Neural progenitor cell (in vitro differentiated cells): ENCODE measurements at places on chromosomes 13 and 19. TPM values are rescaled to one million over a fixed set of nuclear protein-coding genes. Genes with fewer than 3 reads are reported as not detected.

- DNase-seq: no peak
Observed at GRCh38 chr13:113598081-113598410, 13.5 kb downstream of the TFDP1 start.

GRCh38 chr13:77036279-77036678 lies 9.3 kb upstream of the FBXL3 start:
- no peak for DNase-seq

GRCh38 chr13:27857282-27857681 lies 62.5 kb upstream of the PDX1 start:
- DNase-seq: no peak

DNA sequence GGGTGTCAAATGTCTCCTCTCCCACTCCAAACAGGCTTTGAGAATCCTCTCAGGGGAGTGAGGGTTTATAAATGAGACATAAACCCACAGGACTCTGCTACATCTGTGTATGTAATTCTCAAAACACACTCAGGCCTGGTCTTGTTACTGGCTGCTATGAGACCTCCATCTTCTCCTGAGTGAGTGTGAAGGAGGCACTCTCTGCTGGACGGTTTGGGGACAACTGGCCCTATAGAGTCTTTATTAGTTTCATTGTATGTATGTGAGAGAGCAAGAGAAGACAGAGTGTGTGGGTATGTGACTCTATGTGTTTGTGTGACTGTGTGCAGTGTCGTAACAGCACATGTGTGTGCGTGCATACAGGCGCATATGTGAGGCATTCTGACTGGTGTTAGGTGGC lies 9.6 kb upstream of the CYP4F12 start:
- DNase-seq: no peak

DNA sequence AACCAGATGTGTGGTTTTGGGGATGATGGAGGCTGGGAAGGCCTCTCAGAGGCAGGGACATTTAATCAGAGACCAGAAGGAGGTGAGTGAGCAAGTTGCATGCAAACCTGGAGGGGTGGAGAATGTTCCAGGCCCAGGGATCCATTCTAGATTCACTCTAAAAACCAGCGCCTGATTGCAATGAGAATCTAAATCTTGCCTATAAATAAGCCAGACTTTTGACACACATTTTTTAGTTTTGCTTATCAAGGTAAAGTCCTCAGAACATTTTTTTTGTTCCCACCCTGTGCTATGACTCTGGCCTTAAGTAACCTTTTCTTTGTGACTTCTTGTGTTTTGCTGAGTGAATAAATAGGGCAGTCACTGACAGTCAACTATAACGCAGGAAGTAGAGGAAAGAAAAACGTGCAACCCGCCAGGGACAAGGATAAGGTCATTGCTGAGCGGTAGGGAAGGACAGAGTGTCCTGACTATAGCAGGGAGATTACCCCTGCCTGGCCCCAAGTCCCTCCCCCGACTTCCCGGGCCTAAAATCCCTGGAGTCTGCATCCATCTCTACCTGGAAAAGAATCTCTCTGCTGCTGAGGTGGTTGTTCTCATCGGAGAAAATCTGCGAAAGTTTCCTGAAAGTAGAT lies 14.4 kb downstream of the RGL3 start:
- DNase-seq: no peak

DNA sequence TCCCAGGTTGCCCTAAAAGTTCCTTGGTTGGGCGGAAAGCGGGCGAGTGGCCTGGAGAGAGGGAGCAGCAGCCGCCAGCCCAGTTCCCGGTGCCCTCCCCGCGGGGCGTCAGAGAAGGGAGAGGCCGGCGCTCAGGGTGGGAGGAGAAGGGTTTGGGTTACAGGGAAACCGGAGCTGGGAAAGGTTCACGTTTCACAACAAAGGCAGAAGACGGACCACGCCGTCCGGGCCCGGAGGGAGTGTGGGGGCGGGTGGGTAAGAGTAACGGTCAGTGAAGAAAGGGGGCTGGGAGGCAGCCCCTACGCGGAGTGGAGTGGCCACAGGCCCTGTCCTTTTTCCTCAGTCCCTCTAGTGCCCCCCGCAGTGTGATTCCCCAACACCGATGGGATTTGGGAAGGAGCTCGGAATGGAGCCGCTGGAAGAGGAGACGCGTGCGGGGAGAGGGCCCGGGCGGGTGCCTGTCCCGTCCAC lies 1.6 kb downstream of the SIX5 start:
- peak; percentile 88 for DNase-seq

DNA sequence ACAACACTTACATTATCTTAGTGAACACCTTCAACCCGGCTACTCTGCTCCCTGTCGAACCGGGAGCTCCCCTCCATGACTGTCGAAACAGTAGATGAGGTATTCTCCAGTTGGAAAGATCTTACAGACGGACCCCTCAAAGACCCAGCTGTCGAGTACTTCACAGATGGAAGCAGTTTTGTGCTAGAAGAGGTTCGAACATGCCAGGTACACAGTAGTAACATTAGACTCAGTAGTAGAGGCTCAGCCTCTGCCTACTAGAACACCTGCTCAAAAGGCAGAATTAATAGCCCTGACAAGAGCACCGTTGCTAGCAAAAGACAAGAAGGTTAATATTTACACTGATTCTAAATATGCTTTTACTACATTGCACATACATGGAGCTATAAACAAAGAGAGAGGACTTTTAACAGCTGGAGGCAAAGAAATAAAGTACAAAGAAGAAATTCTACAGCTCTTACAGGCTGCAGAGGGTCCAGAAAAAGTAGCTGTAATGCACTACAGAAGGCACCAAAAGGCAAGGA lies 13.6 kb upstream of the SLC15A1 start:
- DNase-seq: no peak

GRCh38 chr13:92042522-92042921 lies 644.1 kb downstream of the GPC5 start:
- DNase-seq: no peak

DNA sequence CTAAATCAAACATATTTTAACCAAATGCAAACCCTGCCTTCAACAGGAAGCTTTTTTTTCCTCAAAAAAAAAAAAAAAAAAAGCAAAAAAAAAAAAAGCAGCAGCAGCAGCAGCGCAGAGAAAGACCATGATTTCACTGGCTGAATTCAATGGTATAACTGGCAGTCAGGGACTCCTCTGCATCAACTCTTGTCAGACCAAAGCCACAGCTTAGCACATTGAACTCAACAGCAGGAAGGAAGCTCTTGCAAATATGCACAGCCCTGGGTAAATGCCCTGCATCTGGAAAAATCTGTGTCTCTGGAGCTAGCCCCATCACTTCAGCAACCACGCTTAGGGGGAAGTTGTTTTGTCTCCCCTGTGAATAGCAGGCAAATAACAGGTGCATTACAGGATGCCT lies 17.6 kb upstream of the DHRS12 start:
- DNase-seq: no peak

- no peak for DNase-seq
Observed at GRCh38 chr13:67742478-67742877, 512.3 kb upstream of the PCDH9 start.

- no peak for DNase-seq
Observed at GRCh38 chr13:32840989-32841713, 175.1 kb upstream of the KL start.

DNA sequence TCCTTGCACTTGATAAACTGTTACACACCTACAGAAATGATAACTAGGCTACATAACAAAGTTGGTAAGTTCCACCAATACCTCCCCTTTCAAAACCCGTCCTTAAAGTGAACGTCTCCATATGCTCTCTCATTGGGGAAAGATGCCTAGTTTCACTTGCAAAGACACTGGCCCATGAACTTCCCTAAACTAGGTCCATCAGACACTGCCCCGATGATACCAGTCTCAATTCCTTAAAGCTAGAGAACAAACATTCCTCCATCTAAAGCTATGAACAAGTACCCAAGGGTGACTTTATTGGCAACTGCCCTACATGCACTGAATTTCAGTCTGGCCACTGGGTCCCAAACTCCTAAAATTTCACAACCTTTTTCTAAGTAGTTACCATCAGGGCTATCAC lies 39.9 kb downstream of the FOXO1 start:
- no peak for DNase-seq

DNA sequence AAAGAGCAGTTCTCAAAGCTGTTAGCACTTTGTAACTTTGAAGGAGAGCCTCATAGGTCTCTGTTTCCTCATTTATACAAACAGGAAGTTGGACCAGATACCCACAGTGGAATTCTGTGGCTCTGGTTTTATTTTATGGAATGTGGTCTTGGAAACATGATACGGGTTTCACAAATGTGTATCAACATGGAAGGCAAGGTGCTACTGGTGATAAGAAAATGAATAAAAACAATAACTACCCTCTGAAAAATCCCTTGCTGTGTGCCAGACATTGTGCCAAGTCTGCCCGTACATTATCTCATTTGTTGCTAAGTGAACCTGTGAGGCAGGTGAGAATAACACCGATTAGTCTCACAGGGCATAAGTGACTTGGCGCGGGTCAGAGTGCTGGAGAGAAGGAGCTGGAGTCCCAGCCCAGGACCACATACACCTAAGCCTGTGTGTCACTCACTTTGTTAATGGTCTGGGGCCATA lies 45.0 kb upstream of the RNF113B start:
- no peak for DNase-seq

- DNase-seq: no peak
Observed at GRCh38 chr19:39516270-39516669, 1.3 kb downstream of the SELENOV start.

DNA sequence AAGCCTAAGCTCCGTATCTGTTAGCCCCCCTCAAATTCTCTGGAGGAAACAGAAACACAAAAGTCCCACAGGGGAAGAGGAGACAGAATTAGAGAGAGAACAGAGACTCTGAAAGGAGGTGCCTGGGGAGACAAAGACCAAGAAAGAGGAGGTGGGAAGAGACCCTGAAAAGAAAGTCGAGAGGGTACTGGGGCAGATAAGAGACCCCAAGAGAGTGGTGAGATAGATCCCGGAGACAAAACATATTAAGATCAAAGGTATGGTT lies 915 bp upstream of the GRWD1 start:
- DNase-seq: no peak

GRCh38 chr19:58336216-58336615 lies 9.4 kb downstream of the ZSCAN22 start:
- DNase-seq: no peak

GRCh38 chr19:17090583-17090982 lies 15.0 kb downstream of the MYO9B start:
- DNase-seq: no peak

DNA sequence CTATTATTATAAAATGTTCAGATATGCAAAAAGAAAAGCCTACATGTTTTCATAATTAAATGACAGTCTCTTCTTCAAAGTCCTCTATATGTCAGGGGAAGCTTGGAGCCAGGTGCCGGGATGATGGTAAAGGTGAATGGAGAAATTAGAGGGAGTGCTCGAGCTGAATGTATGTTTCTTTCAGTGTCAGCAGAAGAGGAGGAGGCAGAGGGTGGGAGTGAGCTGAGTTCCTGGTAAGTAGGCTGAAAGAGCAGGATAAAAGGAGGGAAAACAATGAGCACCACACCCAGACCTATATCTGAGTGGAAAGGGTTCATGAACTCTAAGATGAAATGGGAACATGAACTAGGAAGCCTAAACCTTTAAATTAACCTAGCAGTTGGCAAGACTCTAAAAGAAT lies 307.6 kb upstream of the NBEA start:
- no peak for DNase-seq

- DNase-seq: peak; percentile 92
Observed at GRCh38 chr13:94712812-94713560, 641 bp upstream of the SOX21 start.

GRCh38 chr13:68806125-68806524 lies 1301.5 kb upstream of the ATXN8OS start:
- no peak for DNase-seq

DNA sequence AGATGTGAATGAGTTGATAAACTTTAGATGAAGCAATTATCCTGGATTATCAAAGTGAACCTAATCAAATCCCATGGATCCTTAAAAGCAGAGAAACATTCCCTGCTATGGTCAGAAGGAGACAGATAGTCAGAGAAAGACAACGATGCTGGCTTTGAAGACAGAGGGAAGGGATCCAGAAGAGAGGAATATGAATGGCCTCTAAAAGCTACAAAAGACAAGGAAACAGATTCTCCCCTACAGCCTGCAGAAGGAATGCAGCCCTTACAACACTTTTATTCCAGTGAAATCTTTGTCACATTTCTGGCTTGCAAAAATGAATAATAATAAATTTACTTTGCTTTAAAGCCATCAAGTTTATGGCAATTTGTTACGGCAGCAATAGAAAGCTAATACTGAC lies 1164.2 kb downstream of the PCDH17 start:
- no peak for DNase-seq

GRCh38 chr19:5042556-5042955 lies 73.6 kb downstream of the KDM4B start:
- DNase-seq: peak; percentile 43

Gene TEX29
- 0.65 TPM in 1 of 2 replicates, not detected in the other for total RNA-seq

Gene NOVA2
- total RNA-seq: 3.9 and 6.7 TPM in 2 replicates

Gene NUDT15
- 46.1 and 63.8 TPM in 2 replicates for total RNA-seq

Gene LENG8
- 36.6 and 90.1 TPM in 2 replicates for total RNA-seq

Gene LMTK3
- total RNA-seq: 0.02 and 3.5 TPM in 2 replicates

Gene SMIM7
- total RNA-seq: 65.3 and 105 TPM in 2 replicates
